ENCODE measurements at places on chromosomes 4 and X. TPM values are rescaled to one million over a fixed set of nuclear protein-coding genes. Genes with fewer than 3 reads are reported as not detected.
A peak's percentile ranks its signal among the peaks of the same experiment; 100 is the strongest.

GRCh38 chr4:150827226-150827625 is 187.9 kb downstream of the LRBA start:
- no peak overlapping the region for H3K27ac ChIP-seq
- H3K4me3 ChIP-seq: no peak overlapping the region
- H3K4me1 ChIP-seq: no peaks in the 10 kb centered on the region
- no peak for DNase-seq
- no peaks in the 10 kb centered on the region for H3K27me3 ChIP-seq

- no peak for DNase-seq
- H3K4me3 ChIP-seq: no peak overlapping the region
- no peaks in the 10 kb centered on the region for H3K36me3 ChIP-seq
- no peaks in the 10 kb centered on the region for H3K4me1 ChIP-seq
- no peak overlapping the region for H3K27ac ChIP-seq
- no peaks in the 10 kb centered on the region for H3K27me3 ChIP-seq
Observed at GRCh38 chr4:176090115-176090514, 24.5 kb downstream of the WDR17 start.

DNA sequence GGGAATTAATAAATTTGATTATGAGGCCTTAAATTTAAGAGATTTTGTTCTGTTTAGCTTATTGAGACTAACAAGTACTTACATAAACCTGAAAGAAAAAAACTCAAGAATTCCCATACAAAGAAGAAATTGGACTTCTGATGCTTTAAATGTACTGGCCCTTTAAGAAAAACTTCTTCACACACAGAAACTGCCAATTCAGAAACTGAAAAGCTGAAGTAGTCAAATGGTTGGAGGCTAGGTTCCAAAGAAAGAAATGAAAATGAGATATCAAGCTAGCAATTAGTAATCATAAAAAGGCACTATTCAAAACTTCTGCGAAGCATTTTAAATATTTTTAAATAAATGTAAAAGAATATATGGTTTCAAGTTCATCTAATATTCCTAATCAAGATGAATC is 151.3 kb downstream of the THOC2 start:
- DNase-seq: no peak
- no peak overlapping the region for H3K4me3 ChIP-seq
- H3K27me3 ChIP-seq: no peaks in the 10 kb centered on the region
- no peaks in the 10 kb centered on the region for H3K4me1 ChIP-seq
- H3K27ac ChIP-seq: no peak overlapping the region
- H3K36me3 ChIP-seq: no peaks in the 10 kb centered on the region

- no peak overlapping the region for H3K4me3 ChIP-seq
- no peak for DNase-seq
- no peaks in the 10 kb centered on the region for H3K4me1 ChIP-seq
Observed at GRCh38 chrX:44585866-44586265, 43.2 kb upstream of the FUNDC1 start.

The MGARP gene
- 0.68 TPM for total RNA-seq

The PDLIM3 gene
- 870 TPM for total RNA-seq

DNA sequence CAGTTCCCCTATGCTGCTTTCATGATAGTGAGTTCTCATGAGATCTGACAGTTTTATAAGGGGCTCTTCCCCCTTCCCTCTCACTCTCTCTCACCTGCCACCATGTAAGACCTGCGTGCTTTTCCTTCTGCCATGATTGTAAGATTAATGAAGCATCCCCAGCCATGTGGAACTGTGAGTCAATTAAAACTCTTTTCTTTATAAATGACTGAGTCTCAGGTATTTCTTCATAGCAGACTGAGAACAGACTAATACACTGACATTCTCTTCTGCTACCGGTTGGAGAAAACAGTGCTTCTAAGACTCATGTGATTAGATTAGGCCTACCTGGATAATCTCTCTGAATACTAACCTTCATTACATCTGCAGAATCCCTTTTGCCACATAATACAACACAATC is 45.4 kb upstream of the TRPC5OS start:
- no peaks in the 10 kb centered on the region for H3K27me3 ChIP-seq
- H3K27ac ChIP-seq: no peak overlapping the region
- H3K36me3 ChIP-seq: no peaks in the 10 kb centered on the region
- no peaks in the 10 kb centered on the region for H3K4me1 ChIP-seq
- H3K4me3 ChIP-seq: no peak overlapping the region

The FOXR2 gene
- total RNA-seq: not detected

The METAP1 gene
- 54.3 TPM for total RNA-seq

DNA sequence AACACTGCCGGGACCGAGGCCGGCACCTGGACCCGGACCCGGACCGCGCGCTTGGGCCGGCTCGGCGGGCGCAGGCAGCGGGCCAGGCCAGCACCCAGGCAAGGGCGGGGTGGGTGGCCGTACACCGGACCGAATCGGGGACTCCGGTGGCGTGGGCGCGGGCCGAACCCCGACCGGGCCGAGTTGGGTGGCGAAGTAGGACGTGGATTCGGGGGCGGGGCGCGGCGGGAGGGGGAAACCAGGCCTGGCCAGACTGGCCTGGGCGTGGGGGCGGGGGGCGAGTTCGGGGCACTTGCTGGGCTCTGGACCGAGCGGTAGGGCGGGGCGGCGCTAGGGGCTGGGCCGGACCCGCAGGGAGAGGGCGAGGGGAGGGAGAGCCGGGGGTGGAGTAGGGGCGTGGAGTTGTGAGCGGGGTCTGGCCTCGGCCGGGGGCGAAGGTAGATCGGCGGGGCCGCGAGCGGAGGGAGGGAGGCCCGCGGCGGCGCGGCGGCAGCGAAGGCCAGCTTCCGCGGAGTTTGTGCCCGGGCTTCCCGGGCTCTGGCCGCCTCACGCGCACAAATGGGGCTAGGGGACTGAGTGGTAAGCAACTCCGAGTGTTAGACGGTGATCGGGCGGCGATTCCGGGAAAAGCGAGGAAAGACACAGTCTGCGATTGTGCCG is 1.8 kb upstream of the BCORL1 start:
- peaks cover 6% of the 10 kb centered on the region for H3K4me1 ChIP-seq
- H3K4me3 ChIP-seq: no peak overlapping the region
- H3K27me3 ChIP-seq: no peaks in the 10 kb centered on the region
- no peaks in the 10 kb centered on the region for H3K36me3 ChIP-seq
- DNase-seq: peak; percentile 86

- no peak for DNase-seq
- H3K27ac ChIP-seq: no peak overlapping the region
- H3K27me3 ChIP-seq: no peaks in the 10 kb centered on the region
- H3K4me3 ChIP-seq: no peak overlapping the region
- H3K4me1 ChIP-seq: no peaks in the 10 kb centered on the region
Observed at GRCh38 chr4:107774681-107775080, 50.1 kb upstream of the SGMS2 start.

DNA sequence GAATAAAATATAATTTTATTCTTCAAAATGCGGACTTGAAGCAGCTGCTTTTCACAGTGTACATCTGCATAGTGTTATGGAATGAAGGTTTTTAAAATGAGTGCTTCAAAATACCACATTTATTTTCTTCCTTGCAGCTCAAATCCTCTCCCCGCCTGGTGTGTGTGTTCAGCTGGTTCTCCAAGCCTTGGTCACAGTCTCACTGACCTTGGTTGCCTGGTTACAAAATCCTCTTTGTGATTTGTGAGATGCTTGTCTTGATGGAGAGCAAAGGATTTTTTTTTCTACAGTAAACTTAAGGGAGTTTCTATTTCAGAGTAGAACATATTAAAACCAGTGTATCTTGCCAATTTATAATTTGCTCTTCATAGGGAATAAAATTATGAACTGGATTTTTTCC is 139.2 kb downstream of the PCDH18 start:
- no peaks in the 10 kb centered on the region for H3K27me3 ChIP-seq
- no peaks in the 10 kb centered on the region for H3K36me3 ChIP-seq
- DNase-seq: no peak

The FRAS1 gene
- 22.4 TPM for total RNA-seq

The KDR gene
- 14.2 TPM for total RNA-seq

GRCh38 chrX:136395271-136395670 is 92.5 kb upstream of the BRS3 start:
- H3K27me3 ChIP-seq: no peaks in the 10 kb centered on the region
- DNase-seq: no peak
- H3K36me3 ChIP-seq: no peaks in the 10 kb centered on the region
- no peak overlapping the region for H3K27ac ChIP-seq
- H3K4me3 ChIP-seq: no peak overlapping the region

DNA sequence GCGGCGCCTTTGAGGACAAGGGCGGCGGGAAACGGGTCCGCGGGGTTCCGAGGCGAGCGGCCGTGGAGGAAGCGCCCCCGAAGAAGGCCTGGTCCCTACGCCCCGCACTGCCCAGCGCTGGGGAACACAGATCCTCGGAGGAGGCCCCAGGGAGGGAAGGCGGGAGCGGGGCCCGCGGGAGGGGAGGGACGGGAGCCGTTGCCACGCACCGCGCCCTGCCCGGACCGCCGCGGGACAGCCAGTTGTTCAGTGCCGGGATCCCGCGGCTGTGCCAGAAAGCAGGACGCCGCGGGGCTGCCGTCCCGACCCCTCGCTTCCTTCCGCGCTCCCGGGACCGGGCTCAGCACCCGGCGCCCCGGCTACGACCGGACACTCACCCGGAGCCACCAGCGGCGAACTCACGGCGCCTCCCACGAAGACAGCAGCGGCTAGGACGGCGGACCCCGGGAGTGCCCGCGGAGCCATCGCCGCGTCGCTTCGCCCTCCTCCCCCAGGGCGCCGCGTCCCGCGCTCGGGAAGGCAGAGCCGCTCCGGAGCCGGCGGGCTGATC is 278 bp downstream of the RELL1 start:
- H3K27me3 ChIP-seq: no peaks in the 10 kb centered on the region
- peak; percentile 82 for DNase-seq
